Occipital lobe (tissue), 3 donors: ENCODE measurements at places on chromosomes 3 and 15. TPM values are rescaled to one million over a fixed set of nuclear protein-coding genes. Genes with fewer than 3 reads are reported as not detected.

GRCh38 chr3:153130312-153130977 lies 31.6 kb upstream of the RAP2B start:
- no peak for DNase-seq

ANKRD63 gene
- total RNA-seq: not detected

DNA sequence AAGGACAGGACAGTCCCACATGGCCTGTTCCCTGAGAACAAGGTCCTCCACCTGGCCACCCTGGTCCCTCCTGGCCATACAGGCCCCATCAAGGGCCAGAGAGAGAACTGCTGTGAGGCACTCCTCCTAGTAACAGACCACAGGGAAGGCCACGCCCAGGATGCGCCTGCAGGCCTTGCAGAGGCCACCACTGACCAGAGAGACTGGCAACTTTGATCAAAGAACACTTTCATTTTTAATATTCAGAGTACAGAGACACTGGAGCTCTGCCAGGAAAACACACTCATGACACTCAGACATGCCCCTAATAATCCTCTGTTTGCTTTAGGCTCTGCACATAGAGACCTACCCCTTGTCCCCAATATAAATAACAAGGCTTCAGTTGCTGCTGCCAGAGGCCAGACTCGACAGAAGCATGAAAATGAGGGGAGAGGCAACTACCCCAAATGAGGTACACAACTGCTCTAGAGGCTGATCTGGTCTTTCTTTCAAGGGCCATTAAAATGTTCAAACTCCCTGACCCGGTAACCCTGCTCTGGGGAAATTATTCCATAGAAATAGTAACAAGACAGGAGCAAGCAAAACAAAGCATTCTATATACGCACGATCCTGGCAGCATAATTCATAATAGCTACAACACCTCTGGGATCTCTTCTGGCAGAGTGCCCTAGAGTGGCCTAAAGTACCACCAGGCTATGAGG lies 44.8 kb downstream of the CCDC12 start:
- no peak for DNase-seq

SATB1 gene
- total RNA-seq: 166 TPM

RARB gene
- 13.4 TPM for total RNA-seq

DNA sequence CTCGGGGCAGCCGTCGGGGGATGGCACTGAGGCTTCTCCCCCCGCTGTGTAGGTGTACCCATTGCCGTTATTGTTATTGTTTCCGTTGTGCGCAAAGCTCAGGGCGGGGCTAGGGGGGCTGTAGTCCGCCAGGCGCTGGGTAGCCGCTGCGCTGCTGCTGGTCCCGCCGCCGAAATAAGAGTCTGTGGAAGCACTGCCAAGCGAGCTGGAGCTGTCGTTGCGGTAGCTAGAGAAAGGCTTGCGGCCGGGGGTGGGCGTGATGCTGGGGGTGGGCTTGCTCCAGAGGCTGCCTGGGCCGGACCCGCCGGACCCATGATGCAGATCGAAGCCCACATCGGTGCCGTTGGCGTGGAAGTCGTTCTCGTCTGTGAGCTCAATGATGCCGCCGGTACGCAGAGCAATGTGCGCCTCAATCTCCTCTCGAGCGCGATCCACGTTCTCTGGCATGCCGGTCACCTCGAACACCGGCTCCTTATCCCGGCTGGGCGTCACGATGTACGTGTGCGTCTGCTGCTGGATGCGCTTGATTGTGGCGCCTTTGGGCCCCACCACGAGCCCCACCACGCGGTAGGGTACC lies 1.9 kb downstream of the MEX3B start:
- DNase-seq: no peak
